GM12891 (cell line): ENCODE measurements at places on chromosomes 16 and 17.
A peak's percentile ranks its signal among the peaks of the same experiment; 100 is the strongest.

DNA sequence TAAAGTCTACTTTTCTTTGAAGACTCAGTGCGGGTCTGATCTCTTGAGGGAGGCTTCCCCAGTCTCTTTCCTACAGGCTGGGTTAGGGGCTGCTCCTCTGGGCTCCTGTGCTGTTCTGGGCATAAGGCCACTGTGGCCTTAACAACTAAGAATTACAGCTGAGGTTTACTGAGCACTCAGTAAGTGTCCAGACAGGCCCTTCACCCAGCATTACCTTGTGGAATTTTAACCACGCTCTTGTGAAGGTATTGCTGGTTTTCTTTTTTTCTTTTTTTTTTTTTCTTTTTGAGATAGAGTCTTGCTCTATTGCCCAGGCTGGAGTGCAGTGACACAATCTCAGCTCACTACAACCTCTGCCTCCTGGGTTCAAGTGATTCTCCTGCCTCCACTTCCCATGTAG, 3.6 kb upstream of the CA4 start:
- no peak for DNase-seq

DNA sequence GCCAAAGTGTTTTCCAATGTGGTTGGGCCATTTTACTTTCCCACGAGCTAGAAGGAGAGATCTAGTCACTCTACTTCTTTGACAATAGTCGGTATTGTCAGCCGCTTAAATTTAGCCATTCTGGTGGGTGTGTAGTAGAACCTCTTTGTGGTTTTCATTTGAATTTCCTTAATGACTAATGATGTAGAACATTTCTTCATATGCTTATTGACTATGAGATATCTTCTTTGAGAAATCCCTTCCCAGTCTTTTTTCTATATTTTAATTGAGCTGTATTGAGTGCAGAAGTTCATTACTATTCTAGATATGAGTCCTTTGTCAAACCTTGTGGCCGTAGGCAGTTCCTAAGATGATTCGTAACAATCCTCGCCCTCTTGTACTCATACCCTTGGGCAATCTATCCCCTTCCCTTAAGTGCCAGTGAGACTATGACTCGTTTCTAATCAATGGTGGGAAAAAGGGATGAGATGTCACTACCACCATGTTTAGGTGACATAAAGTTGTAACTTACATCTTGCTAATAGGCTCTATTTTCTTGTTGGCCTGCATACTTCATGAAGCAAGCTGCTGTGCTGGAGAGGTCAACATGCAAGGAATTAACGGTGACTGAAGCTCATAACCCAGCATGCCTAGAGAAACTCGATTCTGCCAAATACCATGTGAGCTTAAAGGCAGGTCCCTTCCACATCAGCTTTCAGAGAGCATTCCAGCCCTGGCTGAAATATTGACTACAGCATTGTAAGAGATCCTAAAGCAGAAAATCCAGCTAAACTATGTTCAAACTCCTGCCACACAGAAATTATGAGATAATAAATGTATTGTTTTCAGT, 817.9 kb upstream of the SOX9 start:
- no peak for DNase-seq

DNA sequence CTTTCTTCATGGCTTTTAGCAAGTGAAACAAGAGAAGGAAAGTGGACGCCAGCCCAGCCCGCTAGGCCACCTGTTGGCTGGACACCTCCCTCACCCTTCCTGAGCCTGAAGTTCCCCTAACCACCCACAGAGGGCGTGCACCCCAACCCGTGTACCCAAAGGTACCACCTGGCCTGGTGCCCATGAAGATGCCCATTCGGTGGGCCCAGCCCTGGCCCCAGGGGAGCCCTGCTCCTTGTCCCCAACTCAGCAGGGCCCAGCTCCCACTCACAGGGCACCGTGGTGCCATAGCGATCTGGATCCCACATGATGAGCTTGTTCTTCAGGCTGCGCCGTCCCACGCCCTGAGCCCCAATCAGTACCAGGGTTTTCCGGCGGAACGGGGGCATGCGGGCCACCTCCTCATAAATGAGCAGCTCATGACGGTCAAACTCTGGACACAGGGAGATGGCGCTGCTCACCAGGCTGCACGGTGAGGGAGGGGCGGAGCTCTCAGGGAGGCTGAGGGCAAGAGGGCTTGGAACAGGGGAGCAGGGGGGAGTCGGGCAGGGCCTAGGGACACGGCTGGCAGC, 26.8 kb downstream of the MPP2 start:
- peak; percentile 65 for DNase-seq

GRCh38 chr17:32120141-32120540, 22.2 kb upstream of the RHOT1 start:
- no peak for DNase-seq

GRCh38 chr17:66612993-66613392, 221.9 kb upstream of the CACNG5 start:
- no peak for DNase-seq

GRCh38 chr17:28478712-28479615, 5.5 kb downstream of the SLC13A2 start:
- DNase-seq: no peak

- DNase-seq: no peak
Measured at GRCh38 chr16:64440005-64440404, 681.9 kb downstream of the CDH11 start.

DNA sequence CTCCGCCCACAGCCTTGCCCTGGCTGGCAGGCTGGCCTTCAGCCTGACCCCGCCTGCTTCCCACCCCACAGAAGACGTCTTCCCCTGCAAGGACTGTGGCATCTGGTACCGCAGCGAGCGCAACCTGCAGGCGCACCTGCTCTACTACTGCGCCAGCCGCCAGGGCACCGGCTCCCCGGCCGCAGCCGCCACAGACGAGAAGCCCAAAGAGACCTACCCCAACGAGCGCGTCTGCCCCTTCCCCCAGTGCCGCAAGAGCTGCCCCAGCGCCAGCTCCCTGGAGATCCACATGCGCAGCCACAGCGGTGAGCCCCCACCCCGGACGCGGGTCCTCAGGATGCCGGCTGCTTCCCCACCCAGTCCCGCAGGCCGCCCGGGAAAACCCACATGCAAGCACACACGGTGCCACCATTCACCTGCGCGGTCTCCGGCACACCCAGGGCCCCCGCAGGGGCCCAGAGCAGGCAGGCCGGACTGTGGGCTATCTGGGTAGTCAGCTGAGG, 38.2 kb upstream of the ZC3H18 start:
- no peak for DNase-seq

DNA sequence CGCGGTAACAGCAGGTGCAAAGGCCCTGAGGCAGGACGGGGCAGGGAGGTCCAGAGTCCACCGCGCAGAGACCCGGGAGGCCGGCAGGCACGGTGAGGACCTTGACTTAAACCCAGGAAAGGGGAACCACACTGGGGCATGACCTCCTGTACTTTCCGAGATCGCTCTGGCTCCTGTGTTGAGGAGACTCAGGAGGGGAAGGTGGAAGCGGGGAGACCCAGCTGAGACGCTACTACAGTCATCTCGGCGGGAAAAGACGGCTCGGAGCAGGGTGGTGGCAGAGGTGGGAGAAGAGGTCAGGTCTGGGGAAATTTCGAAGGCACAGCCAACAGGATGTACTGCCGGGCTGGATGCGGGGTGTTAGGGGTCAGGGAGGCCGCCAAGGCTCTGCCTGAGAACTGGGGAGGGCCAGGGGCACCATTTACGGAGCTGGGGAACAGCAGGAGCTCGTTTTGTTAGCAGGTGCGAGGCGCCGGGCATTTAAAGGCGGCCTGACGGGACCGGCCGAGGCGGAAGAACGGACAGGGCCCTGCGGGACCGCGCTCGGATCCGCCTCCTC, 22.3 kb downstream of the NPTX1 start:
- DNase-seq: no peak

DNA sequence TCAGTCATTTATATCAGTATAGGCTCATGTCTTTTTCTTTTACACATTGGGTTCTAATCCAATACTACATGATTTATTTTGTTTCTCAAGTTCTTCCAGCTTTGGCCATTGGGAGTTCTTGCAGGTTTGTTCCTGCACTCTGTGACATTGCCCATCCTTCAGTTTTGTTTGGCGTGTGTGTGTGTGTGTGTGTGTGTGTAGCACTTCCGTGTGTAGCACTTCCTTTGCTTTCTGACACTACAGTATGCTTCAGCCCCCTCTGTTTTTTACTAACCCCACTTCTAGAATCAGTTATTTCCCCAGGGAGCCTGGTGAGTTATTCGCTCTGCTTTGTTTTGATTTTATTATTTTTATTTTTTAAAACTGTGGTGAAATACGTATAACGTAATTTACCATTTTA, 75.6 kb upstream of the LGALS9 start:
- DNase-seq: no peak

- peak; percentile 68 for DNase-seq
Measured at GRCh38 chr16:53518550-53519416, 15.8 kb upstream of the AKTIP start.

DNA sequence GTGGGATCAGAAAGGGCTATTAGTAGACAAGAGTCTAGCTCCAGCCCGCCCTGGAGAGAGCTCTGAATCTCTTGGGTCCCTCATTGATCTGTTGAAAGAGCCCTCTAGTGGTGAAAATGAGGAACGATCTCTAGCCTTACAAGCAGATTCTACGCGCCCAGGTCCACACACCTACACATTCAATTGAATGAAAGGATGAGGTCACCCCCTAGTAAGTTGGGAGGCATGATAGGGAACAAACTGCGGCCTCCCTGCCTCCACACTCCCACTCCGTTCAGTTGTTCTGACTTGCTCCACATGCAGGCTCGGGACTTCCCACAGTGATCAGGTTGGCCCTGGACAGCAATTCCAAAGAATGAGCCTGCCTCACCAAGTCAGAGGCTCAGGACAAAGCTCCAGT, 2.9 kb upstream of the CACNG3 start:
- peak; percentile 53 for DNase-seq

- DNase-seq: no peak
Measured at GRCh38 chr17:42017866-42018200, 594 bp upstream of the DNAJC7 start.

DNA sequence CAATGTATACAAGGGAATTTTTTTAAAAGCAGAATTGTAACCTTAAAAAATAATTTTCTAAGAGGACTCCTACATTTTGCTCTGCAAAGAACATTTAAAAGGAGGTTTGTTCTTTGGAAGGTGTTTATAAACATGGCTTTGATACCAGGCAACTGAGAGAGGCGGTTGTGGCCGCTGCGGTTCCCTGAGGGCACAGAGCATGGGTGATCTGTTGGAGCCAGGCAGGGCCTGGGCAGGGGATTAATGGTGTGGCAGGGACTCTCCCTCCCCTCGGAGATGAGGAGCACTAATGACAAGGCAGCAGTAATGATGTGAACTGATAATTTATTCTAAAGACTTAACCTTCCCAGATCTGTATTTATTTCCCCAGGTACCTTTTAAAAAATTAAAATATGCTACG, 65.4 kb downstream of the WWP2 start:
- DNase-seq: no peak

- DNase-seq: no peak
Measured at GRCh38 chr17:40022497-40022896, 7.3 kb downstream of the CSF3 start.

DNA sequence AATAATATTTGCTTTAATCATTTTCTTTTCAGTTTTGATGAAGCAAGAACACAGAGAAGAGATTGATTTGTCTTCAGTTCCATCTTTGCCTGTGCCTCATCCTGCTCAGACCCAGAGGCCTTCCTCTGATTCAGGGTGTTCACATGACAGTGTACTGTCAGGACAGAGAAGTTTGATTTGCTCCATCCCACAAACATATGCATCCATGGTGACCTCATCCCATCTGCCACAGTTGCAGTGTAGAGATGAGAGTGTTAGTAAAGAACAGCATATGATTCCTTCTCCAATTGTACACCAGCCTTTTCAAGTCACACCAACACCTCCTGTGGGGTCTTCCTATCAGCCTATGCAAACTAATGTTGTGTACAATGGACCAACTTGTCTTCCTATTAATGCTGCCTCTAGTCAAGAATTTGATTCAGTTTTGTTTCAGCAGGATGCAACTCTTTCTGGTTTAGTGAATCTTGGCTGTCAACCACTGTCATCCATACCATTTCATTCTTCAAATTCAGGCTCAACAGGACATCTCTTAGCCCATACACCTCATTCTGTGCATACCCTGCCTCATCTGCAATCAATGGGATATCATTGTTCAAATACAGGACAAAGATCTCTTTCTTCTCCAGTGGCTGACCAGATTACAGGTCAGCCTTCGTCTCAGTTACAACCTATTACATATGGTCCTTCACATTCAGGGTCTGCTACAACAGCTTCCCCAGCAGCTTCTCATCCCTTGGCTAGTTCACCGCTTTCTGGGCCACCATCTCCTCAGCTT, 45.0 kb downstream of the ESRP2 start:
- DNase-seq: no peak

DNA sequence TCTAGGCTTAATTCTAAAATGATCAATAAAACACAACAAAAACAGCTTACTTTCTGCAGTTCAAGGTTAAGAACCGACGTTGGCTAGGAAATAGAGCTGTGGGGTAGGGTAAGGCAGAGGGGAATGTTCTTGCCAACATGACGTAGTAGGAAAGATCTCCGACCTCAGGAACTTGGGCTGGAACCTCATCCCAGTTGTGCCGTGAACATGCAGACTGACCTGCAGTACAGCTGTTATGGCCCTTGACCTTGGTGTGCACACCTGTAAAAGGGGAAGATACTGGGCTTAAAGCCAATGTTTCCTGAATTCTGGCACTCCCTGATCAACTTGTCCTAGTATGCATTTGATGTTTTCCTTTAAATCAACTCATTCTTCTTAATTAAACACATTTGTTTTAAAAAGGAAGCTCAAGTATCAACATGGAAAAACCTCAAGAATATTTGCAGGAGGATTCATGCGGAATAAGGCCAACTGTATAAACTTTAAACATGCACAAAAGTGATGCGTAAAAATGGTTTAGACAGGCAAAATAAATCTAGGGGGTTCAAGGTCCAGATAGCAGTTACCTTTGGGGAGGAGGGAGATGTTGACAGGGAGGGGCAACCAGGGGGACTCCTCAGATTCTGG, 14.2 kb upstream of the SLC6A2 start:
- no peak for DNase-seq

- no peak for DNase-seq
Measured at GRCh38 chr17:81195941-81196495, 26.7 kb downstream of the CEP131 start.

DNA sequence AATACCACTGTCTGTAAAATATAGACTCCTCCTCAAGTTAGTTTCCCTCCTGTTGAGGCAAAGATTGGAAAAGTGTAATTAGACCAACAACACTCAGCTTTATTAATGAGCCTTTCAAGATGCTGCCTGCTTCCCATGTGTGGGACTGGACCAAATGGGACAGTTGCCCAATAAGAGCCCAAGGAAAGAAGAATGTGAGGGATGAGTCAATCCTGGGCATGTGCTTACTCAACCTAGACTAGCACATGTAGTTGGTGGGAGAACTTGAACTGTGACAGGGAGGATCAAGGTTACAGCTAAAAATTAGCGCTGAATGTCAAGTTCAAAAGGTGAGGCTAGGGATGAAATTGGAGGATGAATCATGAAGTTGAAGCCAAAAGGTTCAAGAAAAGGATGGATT, 435.5 kb downstream of the CA10 start:
- DNase-seq: no peak

GRCh38 chr17:6505425-6506142, 50.8 kb downstream of the PITPNM3 start:
- no peak for DNase-seq

DNA sequence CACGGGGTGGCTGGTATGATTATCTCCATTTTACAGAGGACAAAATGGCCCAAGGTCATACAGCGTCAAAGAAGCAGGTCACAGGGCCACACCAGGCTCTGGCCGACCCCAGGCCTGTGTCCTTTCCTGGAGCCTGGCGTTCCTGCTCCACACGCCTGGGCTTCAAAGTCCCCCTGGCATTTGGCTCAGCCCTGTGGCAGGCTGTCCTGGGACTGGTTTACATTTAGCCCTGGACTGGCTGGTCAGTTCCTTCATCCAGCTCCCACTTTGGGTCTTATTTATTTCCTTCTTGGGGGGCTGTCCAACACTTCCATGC, 15.3 kb downstream of the TBX2 start:
- DNase-seq: no peak

- DNase-seq: peak; percentile 80
Measured at GRCh38 chr17:48012151-48012520, 25.5 kb downstream of the COPZ2 start.
